Pons (tissue), 1 donor: ENCODE measurements at places on chromosomes 5 and 9.

DNA sequence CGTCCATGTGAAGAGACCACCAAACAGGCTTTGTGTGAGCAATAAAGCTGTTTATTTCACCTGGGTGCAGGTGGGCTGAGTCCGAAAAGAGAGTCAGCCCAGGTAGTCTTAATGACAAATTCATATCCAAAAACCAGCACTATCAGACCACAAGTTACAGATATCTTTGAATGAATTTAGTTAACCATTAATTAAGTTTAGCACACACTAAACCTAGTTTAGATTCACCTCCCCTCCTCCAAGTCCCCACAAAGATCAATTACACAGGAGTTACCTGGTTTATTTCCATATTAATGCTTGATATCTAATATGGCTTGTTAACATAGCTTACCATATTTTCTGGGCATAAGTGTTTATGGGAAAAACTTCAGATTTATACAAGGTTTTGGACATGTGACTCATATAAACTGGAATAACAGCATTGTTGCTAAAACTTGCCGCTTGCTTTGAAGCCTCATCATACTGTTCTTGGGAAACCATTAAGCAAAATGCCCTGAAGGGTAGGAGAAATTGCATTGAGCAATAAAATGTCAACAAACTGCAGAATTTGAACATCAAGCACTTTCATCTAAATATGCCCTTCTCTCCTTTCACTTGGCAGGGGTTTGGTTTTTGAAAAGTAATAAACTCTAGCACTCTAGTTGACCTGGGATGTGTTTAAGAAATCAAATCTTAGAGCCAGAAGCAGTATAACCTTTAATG, 166.9 kb downstream of the SNCAIP start:
- DNase-seq: no peak

- no peak for DNase-seq
Measured at GRCh38 chr9:127256324-127256723, 8.2 kb upstream of the GARNL3 start.

- no peak for DNase-seq
Measured at GRCh38 chr5:6708814-6709213, 4.4 kb upstream of the TENT4A start.

- DNase-seq: no peak
Measured at GRCh38 chr5:74367241-74367733, 273.2 kb downstream of the ENC1 start.

GRCh38 chr9:37979844-37980243, 75.9 kb upstream of the SLC25A51 start:
- no peak for DNase-seq

DNA sequence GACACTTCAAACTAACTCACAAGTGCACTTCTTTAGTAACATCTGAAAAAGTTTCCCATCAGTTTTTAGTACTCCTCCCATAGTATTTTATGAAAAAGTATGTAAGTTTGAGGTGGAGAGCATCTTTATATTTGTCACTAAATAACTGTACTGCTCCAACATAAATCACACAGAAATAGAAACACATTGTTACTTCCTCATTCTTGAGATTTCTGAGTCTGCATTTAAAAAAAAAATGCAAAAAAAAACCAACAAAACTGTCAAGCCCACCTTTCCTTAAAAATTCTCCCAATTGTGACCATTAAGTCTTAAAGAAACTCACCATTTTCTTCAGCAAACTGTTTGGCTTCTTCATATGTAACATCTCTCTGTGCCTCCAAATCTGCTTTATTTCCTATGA, 18.7 kb downstream of the RAB14 start:
- DNase-seq: no peak

GRCh38 chr5:135326296-135327254, 72.5 kb downstream of the MACROH2A1 start:
- DNase-seq: no peak

GRCh38 chr5:35312267-35312666, 82.0 kb upstream of the PRLR start:
- no peak for DNase-seq

GRCh38 chr5:154811653-154812465, 38.5 kb downstream of the FAXDC2 start:
- peak; percentile 72 for DNase-seq

DNA sequence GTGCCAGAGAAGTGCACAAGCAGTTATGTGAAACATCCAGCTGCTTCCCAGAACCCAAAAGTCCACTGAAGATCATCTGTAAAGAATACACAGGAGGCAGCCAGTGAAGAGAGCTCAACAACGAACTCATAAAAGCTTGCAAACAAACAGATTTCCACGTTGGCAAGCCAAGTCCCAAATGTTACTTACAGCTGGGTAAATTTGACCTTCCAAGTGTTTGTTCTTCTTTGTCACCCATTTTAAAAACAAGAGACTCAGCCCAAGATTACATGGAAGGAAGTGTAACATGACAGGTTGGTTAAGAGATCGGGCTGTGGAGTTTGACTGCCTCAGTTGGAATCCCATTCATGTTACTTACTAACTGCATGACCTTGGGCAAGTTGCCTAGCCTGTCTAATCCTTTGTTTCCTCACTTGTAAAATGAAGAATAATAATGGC, 174.9 kb upstream of the PAPPA start:
- no peak for DNase-seq

DNA sequence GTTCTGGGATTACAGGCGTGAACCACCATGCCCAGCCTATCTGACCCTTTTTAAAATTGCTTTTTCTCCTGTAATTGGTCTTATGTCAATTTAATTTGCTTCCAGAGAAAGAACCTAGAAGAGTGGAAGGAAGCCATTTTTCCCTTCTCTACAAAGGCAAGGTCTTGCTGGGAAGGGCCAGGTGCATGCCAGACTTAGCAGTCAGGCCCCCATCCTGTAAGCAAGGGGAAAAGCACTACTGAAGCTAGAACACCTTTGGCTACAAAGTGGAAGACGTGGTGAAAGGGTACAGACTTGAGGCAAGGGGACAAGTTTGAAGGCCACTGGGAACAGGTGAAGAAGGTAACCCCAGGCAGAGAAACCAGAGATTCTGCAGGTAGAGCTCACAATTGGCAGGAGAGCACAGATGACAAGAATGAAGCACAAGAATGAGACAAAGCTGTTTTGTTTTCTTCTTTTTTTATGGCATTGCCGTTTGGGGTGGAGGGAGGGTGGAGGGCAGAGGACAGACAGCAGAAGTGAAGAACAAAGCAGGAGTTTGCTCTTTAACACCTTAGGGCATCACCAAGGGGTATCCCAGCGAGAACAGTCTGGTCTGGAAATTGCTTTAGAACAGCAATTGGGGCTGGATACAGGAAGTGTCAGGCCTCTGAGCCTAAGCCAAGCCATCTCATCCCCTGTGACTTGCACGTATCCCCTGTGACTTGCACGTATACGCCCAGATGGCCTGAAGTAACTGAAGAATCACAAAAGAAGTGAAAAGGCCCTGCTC, 72.9 kb downstream of the SERINC5 start:
- no peak for DNase-seq

GRCh38 chr9:95817205-95817604, 58.3 kb upstream of the ERCC6L2 start:
- no peak for DNase-seq

- DNase-seq: no peak
Measured at GRCh38 chr9:134010310-134011173, 14.7 kb upstream of the BRD3OS start.

DNA sequence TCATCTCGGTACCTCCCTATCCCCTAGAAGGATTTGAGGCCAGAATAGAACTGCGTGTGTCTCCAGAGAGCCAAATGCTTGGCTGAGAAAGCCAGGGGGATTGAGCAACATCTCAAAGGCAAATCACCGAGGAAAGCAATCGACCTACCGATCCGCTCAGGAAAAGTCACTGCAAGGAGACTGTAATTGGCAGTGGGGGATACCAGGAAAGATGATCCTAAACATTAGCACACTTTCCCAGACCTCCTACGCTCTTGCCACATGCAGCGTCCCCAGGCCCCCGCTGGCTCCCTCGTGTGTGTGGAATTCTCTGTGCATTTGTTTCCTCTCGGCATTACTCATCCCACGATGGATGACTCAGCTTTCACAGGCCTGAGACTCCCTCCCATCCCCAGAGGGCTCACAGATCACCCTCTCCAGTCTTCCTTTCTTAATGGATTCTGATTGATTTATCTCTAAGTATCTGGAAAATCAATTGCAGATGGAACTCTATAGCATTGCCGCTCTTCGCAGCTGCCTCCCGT, 82.2 kb upstream of the ICE1 start:
- DNase-seq: no peak

- DNase-seq: no peak
Measured at GRCh38 chr5:116144103-116144502, 59.3 kb downstream of the COMMD10 start.

DNA sequence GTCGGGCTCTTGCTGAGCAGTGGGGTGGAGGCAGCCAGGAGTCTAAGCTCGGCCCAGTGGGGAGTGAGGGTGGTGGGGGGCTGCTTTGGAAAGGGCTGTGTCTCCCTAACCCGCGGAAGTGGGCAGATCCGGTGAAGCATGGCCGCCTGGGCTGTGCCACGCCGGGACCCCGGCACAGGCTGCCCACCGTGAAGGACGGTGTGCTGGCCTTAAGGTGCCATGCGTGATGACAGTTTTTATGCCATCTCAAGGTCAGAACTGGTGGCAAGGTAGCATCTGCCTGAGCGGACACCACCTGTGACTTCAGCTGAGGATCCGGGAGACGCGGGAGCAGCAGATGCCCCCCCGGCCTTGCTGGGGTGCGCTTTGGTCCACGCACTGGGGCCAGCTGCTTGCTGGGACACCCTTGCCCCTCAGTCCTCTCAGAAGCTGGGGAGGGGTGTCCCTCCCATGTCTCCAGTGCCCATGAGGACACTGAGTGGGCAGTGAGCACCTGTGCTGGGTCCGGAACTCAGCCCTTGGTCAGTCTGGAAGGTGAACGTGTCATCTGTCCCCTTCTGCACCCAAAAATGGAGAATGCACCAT, 53.9 kb downstream of the AHRR start:
- no peak for DNase-seq

DNA sequence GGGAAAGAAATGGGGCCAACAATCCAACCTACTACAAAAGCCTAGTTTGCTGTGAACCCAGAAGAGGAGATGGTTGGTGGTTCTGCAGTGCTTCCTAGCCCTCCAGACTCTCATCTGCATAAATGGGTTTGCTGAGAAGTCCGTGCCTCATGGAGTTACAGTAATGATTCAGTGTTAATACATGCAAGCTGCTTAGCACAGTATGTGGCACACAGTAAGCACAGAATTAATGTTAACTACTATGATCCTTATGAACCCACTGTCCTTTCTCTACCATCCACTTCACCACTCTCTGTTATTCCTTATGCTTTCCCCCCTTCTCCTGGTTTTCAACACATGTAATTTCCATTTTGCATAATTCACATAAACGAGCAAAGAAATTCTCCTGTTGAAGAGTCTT, 100.0 kb downstream of the ACTBL2 start:
- no peak for DNase-seq

DNA sequence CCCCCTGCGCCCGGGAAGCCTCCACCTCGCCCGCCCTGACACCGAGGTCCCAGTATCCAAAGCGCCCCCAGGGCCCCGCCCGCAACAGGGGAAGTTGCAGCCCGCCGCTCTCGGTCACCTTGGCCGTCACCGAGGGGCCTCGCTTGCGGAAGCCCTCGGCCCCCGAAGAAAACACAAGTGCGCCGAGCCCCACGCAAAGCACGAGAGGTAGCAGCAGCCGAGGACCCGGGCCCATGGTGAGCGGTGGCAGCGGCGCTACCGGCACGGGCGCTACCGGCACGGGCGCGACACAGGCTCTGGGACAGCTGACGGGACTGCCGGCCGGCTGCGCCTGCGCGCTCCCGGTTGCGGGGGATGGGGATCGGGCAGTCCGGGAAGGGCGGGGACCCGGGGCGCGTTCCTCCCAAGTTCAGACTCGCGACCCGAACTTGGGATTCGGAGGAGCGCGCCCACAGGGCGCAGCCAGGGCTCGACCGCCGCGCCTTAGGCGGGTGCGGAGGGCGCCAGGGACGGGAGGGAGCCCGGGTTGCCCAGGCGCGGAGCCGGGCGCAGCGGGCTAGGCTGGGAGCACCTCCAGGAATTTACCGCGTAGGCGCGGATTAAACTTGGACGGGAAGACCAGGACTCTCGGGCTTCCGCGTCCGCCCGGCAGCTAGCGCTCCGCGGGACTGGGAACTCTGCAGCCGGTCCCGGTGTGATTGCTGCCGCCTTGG, at the start of gene PPIC:
TSS of gene PPIC (minus strand) at position 335 of the 713 bp plus-strand sequence. CDS start at position 235, 100 bp downstream.
- DNase-seq: peak; percentile 36

DNA sequence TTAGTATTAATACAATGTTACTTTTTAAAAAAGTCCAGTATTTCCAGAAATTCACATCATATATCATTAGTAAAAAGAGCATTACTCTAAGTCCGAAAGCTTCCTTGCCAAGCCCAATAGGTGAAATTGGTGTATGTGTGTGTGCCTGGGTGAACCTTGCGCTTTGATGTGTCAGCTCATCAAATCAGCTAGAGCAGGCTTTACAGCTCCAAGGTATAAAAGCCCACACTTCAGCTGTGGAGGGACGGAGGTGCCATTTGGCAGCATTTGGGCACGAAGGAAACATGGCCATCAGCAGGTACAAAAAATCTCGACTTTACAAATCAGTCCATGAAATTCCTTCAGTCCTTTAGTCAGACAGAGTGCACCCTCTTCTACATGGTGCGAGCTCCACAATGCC, 76.5 kb upstream of the IL7R start:
- DNase-seq: no peak

DNA sequence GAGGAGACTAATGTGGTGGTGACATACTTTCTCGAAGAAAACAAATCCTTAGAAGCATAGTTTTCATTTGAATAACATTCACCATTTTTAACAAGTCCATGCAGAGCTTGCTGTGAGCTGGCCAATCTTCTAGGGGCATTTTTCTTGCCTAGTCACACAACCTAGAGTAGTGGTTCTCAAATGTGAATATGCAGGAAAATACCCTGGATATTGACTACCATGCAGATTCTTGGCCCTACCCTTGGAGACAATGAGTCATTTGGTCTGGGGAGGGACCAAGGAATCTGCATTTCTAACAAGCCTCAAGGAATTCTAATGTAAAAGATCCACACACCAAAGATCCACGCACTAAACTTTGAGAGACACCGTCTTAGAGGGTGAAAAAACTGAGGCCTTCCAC, 23.5 kb downstream of the GDNF start:
- DNase-seq: no peak

GRCh38 chr9:121510766-121511550, 11.3 kb upstream of the GGTA1 start:
- DNase-seq: peak; percentile 29

DNA sequence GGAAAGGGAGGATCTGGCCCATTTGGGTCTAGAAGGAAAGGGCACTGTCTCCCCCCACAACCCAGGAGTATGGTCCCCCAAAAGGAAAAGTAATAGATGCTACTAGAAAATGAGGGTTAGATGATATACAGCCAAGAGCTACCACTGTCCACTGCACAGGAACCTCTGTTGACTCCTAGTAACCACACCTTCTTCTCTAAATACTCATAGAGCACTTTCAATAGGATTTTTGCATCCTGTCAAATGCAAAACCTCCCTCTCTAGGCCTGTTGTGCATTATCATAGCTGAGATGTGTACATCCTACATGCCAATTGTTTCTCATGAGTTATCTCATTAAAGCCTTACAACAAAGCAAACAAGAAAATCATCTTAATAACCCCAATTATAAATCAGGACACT, 66.8 kb downstream of the THBS4 start:
- DNase-seq: no peak
